ENCODE measurements at places on chromosomes 5 and 9.

- no peak for DNase-seq
Measured at GRCh38 chr5:139552893-139553575, 8.1 kb upstream of the UBE2D2 start.

DNA sequence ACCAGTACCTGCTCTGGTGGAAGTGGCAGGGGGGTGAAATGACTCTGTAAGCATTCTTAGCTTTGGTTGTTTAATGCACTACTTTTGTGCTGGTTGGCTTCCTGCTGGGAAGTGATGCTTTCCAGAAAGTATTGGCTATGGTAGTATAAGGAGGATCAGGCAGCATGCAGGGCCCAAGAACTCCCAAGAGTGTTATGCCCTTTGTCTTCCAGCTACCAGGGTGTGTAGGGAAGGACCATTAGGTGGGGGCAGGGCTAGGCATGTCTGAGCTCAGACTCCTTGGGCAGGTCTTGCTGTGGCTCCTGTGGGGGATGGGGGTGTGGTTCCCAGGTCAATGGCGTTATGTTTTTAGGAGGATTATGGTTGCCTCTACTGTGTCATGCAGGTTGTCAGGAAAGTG lies 135.8 kb upstream of the TRPC7 start:
- no peak for DNase-seq

DNA sequence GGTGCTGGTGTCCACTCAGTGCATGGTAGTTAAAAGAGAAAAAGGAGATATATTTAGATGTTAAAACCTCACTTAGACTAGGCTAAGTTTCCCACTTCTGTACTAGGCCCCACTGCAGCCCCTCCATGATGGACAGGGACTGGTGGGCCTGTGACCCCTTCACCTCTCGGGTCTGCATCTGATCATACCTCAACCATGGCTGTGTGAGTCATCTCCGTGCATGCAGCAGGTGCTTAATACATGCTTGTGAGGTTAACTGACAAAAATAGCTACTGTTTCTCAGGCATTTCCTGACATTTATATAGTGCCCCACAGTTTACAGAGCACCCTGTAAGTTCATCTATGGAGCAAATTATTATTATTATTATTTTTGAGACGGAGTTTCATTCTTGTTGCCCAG lies 8.4 kb upstream of the URM1 start:
- no peak for DNase-seq

GRCh38 chr5:148979083-148979723 lies 83.7 kb downstream of the SH3TC2 start:
- no peak for DNase-seq

DNA sequence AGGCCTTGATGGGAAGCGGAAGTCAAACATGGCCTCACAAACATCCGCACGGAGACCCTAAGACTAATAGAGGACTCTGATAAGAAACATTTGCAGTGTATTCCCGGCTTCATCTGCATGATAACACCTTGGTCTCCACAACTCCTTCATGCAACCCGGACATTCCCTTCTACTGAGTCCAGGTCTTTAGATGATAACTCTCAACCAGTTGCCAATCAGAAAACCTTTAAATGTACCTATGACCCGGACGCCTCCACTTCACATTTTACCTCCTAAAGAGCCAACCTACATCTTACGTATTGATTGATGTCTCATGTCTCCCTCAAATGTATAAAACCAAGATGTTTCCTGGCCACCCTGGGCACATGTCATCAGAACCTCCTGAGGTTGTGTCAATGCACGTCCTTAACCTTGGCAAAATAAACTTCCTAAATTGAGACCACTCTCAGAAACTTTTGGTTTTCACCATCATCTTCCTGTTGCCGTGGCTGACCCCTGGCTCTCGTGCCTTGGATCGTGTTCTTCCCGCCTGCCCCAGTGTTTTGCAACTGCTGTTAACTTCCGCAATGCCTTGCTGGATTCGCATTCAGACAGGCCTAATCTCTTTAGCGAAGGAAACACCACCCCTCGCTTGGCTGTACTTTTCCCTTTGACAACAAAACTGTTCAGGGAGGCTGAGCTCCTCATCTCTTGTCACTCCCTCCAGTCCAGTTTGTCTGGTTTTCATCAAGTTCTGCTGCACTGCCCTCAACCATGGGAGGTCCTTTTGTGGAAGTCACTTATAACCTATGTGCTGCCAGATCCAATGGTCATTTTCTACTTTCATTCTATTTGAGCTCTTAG lies 1.1 kb upstream of the DAP start:
- DNase-seq = no peak

DNA sequence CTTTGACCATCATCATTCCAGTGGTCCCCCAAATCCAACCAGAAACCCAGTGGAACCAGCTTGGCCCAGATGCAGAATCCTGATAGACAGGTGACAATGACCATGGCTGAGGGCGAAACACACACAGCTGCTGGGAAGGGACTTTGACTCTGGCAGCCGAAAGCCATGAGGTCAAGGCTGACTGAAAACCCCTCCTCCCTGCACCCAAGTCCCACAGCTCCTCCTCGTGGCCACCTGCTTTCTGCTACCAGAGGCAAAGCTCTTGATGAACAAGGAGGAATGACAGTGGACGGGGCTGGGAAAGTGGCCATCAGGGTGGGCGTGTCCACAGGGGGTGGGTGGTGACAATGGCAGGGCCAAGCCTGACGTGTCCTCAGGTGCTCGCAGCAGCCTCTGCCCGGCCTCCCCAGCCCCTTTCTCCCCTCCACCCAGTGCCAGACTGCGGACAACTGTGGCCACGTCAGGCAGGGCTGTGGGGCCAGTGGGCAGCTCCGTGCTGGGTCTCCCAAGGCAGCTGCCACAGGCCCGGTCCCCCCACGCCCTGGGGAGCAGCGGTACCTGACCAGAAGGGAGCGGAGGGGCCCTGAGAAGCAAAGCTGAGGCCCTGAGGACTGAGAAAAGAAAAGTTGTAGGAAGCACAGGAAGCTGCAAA lies 30.8 kb upstream of the SARDH start:
- DNase-seq = no peak

DNA sequence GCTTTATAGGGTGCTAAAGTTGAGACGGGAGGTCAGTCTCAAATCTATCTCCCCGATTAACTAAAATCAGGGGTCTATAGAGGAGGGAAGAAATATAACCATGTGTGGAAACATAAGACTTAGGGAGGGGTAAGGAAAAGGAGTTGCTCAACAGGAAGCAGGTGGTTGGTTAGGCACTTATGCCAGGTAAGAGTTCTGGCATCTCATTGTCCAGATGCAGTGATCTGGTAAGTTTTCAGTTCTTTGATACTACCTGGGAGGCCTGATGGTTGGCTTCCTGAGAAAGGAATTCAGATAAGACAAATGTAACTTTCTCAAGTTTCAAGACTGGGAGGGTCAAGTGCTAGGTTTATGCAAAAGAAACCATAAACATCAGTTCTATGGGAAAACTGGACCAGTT lies 47.7 kb downstream of the CERT1 start:
- DNase-seq = no peak

GRCh38 chr5:43007911-43008362 lies 32.2 kb downstream of the ANXA2R start:
- DNase-seq = peak; percentile 92
